ENCODE measurements at places on chromosomes 12 and 14.
A peak's percentile ranks its signal among the peaks of the same experiment; 100 is the strongest.

DNA sequence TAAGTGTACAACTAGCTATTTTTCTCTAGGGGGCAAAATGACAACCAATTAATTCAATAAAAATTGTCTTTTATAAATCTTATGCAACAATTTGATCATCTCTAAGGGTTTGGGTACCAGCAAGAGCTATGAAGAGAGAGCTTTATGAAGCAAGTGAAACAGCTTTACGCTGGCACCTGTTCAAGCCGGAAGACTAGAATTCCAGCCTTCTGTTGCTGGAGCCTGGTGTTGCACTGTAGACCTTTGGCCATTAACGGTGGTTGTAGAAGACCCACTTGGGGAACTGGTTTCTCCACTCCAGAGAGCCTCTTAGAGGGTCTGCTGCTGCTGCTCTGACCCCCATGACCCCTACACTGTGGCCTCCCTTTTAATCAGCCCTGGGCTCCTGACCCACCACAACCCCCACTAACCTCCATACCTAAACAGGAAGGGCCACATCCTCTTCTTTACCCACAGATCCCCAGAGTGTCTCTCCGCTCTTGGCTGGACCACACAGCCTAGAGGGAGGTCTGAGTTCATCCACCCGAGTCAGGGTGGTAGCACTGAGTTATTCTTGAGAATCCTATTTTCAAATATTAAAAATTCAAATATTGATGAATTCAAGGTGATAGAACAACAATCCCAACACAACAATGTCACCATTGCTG lies 54.6 kb upstream of the STON2 start:
- no peak for DNase-seq

DNA sequence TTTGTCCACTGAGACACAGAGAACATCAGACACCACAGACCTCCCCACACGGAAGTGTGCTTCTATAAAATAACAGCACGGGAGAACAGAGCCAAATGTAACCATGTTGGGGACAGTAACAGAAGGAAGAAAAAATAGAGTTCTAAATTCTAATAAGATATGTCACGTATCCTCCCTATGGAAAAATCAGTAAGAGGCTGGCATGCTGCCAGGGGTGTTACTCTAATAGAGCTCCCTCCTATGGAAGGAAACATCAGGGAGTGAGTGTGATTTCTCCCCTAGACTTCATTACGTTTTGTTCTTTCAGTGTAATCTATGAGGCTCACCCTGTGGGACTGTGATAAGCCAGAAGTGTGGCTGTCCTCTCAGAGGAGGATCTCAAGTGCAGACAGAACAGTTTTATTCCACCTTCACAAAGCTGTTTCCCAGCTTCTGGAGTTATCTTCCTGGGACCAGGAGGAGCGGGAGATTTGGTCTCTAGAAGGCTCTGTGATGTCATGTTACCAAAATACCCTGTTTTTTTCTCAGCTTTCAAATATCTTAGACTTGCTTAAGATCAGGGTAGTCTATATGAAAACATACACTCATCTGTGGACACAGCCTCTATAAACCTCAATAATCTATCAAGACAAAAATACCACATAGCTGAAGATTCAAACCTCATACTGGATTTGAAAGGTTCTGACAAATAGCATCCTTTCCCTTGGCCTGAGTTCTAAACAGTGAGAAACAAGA lies 69.3 kb downstream of the ZFC3H1 start:
- DNase-seq = peak; percentile 24

- no peak for DNase-seq
These were observed 394.5 kb upstream of the DDHD1 start for GRCh38 chr14:53547593-53547992.

GRCh38 chr12:84408936-84409335 lies 503.7 kb downstream of the SLC6A15 start:
- DNase-seq = peak; percentile 32

- DNase-seq = no peak
These were observed 254.6 kb downstream of the FBXL14 start for GRCh38 chr12:1339618-1340319.

GRCh38 chr12:25102402-25102801 lies 92.6 kb downstream of the DNAI7 start:
- DNase-seq = no peak

GRCh38 chr14:99475179-99475578 lies 5.5 kb downstream of the SETD3 start:
- no peak for DNase-seq

DNA sequence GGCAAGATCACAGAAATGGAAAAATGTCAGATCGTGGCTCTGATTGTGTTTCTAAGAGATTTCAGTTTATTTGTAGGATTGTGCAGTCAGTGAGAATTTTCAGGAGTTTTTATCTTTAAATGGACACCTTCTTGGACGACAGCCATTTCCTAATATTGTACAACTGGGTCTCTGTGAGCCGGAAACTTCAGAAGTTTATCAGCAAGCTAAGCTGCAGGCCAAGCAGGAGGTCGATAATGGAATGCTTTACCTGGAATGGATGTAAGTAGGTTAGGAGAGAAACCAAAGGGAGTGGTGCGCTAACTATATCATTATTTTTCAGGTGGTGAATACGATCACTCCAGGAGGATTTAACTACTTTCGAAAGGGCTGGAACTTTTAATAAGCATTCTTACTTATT lies 26.4 kb downstream of the APAF1 start:
- DNase-seq = no peak

- no peak for DNase-seq
These were observed 95.6 kb downstream of the BCL11B start for GRCh38 chr14:99176156-99176945.

DNA sequence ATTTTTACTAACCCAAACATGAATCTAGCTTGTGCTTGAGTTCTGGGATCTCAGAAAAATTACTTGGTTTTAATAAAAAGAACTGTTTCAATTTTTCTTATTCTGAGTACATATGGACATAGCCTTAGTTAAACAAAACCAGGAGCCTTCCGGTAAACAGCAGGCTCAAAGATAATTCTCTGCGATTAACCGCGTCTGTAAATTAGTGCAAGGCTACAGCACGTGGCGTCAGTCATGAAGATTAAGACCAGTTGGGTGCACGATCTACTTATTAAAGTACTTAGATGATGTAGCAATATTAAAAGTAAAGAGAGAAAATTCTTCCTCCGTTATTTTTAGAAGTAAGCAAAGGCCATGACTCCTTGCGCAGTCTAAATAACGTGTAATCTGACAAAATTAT lies 700 bp downstream of the KCNJ8 start:
- no peak for DNase-seq

- DNase-seq = no peak
These were observed 12.8 kb upstream of the YARS2 start for GRCh38 chr12:32768518-32768917.

- DNase-seq = no peak
These were observed 4.6 kb downstream of the ANO6 start for GRCh38 chr12:45220363-45220931.

GRCh38 chr14:22039938-22040780 lies 366.5 kb upstream of the OR4E1 start:
- DNase-seq = no peak

GRCh38 chr14:94612580-94613554 lies 676 bp downstream of the SERPINA3 start:
- DNase-seq = no peak

DNA sequence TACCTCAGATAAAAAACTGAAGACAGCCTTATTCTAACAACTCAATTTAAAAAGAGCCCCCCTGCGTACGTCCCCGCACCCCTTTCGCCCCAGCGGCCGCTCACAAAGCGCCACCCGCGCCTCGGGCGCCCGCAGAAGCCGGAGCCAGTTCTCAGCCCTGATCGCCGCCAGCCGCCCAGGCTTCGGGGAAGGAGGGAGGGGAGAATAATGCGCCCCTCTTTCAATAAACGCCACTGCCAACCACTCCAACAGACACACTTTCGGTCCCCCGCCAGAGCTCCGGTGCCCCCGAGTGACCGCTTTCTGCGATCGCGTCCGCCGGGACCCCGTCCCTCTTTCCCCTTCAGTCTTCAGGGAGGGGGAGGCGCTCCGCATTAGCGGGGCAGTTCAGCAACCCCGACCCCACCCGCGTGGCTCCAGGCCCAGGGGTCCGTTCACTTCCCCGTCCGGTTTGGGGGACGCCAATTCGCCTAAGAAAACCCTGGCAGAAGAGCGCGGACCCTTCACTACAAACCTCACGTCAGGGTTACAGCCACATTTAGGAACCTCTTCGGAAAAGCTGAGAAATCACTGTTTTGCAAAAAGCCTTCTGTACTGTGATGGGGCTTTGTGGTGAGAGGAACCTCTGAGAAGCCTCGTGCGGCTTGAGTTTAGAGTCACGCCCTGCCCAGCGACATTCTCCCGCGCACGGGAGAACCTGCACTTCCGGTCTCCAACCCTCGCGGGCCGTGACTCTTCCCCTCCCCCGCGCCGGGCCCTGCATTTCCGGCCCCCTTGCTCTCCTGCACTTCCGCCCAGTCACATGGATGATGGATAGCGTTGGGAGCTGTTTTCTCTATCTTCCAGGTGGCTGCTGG lies 18.7 kb downstream of the FOXG1 start:
- DNase-seq = peak; percentile 77

GRCh38 chr14:64281805-64282204 lies 12.4 kb downstream of the ESR2 start:
- no peak for DNase-seq

GRCh38 chr12:111597831-111598636 lies 1.1 kb downstream of the ATXN2 start:
- no peak for DNase-seq

GRCh38 chr12:29656762-29657538 lies 126.8 kb downstream of the TMTC1 start:
- DNase-seq = no peak

GRCh38 chr12:78568321-78569020 lies 296.1 kb upstream of the SYT1 start:
- no peak for DNase-seq

DNA sequence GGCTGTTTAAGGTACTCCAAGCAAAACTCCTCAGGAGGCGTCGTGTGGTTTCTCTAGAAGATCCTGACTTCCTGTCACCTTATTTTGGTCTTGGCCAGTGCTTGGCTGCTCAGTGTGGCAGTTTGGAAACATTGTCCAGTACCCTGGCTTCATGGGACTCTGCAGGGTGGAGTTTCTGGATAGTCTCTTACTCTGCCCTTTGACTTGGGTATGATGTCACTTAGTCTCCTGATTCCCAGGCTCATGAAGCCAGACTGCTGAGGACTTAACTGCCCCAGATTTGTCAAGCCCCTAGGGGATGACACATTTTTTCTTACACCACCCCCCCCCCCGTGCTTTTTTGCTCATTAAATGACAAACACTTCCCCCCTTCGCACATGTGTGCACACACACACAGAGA lies 82.7 kb downstream of the ADCK1 start:
- no peak for DNase-seq

DNA sequence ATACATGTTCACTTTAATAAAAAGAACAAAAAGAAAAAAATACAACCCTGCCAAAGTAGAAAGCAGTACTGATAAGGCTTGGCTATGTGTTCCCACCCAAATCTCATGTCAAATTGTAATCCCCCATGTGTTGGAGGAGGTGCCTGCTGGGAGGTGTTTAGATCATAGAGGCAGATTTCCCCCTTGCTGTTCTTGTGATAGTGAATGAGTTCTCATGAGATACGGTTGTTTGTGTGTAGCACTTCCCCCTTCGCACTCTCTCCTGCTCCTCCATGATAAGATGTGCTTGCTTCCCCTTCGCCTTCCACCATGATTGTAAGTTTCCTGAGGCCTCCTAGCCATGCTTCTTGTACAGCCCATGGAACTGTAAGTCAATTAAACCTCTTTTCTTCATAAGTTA lies 59.9 kb downstream of the USP15 start:
- DNase-seq = no peak

- DNase-seq = no peak
These were observed 18.1 kb downstream of the BEGAIN start for GRCh38 chr14:100568998-100569733.

DNA sequence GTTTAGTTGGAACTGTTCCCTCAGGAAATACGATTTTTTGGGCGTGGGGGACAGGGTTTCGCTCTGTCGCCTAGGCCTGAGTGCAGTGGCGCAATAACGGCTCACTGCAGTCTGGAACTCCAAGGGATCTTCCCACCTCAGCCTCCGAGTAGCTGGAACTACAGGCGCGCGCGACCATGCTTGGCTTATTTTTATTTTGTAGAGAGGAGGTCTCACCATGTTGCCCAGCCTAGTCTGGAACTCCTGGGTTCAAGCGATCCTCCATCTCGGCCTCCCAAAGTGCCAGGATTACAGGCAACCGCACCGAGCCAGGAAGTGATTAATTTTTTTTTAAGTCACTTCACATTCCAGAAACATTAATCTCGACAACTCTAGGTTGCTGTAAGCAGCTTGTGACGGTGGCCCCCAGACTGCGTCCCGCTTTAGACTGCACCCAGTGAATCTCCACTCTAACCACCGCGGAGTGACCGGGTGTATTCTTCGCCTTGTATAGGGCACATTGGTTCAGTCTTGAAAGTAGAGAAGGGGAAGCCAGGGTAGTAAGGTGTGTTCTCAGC lies 830 bp upstream of the MIS18BP1 start:
- no peak for DNase-seq

DNA sequence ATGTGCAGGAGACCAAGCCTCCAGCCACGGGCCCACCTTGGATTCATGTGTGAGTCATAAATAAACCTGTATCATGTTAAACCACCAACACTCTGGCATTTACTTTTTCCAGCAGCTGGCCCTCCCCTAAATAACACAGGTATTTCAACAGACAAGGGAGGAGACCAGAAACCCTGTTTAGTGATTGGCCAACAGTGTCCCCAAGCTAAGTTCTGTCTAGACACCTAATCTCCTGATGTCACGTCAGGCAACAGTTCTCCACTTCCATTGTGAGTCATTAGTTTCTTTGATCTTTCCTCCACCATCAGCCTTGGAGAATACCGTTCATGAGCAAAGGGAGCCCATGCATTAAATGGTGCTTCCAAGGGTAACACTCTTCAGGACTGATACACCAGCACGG lies 196.9 kb downstream of the TMEM132C start:
- no peak for DNase-seq

Measured in NCI-H2029 (cell line).